Hematopoietic multipotent progenitor cell treated with erythropoietin and hydrocortisone succinate and interleukin-3 and kit ligand, for 17 days (in vitro differentiated cells): ENCODE measurements at places on chromosomes 6 and 20.

GRCh38 chr6:44667226-44667625, 279.7 kb downstream of the CDC5L start:
- no peak for DNase-seq

DNA sequence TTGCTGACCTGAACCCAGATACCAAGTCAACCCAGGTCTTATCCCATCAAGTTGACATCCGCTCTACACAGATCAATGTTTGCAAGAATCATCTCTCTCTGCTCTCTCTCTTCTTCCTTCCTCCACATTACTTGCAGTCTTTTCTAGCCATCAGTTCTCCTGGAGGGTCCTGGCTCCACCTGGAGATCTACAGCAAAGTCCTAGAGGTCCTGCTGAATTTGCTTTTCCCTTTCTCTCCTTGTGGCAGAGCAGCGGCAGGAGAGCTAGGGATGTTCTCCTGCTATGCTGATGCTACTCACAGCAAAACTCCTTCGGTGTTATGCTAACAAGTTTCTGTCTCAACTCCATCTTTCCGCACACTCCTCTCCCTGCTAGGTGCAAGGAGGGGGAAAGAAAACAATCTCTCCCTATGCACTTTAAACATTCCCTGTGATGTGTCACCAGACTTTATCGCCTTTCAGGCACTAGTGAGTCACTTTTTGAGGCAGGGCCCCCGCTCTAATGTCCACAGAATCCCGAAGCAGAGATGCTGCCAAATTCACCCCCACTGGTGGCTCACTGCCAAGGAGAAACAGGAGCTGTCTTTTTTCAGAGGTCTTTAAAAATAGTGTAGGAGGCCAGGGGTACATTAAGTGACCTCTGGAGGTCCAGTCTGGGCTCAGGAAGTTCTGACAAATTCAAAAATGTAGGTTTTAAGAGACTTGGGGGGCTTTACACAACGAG, 62.6 kb downstream of the FAM50B start:
- no peak for DNase-seq

DNA sequence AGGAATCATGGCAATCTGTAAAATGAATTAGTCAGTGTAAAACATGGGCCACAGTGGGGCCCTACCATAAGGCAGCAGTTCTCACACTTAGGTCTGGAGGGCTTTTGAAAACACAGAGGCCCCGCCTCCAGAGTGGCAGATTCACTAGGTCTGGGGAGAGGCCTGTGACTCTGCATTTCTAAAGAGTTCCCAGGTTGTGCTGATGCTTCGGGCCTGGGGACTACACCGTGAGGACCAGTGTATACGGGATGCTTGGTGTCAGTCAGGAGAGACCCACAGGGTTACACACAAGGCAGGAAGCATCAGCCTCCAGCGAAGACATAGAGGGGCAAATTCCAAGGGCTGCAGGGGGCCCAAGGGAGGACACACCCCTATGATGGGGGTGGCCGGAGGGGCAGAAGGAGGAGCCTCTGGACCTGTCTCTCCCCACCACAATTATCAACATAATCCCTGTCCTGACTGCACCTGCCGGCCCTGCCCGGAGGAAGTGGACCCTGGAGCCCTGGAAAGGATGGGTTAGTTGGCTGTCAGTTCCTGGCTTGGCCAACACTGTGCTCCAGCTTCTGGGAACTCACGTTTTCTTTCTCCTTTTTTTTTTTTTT, 46.7 kb downstream of the FGD2 start:
- DNase-seq, result peak; percentile 94

GRCh38 chr20:61649105-61649859, 397.2 kb downstream of the CDH4 start:
- no peak for DNase-seq

DNA sequence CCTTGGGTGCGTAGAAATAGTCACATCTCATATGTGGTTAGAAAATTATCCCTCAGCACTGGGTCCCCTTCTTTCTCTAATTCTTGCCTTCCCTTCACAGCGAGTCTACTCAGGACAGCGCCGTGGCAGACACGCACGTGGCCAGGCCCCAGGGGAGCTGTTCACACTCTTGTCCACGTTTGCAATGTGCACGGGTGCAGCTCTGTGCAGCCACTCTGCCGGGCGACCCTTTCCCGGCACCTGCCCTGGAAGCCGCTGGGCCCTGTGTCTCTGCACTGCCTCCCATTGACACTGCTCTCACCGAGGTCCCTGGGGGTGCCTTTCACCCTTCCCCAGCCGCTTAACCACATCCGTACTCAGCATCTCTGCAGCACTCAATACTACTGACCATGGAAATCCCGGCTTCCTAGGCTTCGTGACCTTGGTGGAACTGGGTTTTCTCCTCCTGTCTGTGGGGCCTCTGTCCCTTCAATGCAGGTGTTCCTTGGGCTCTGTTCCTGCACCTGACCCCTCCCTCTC, 104.9 kb downstream of the DACT2 start:
- no peak for DNase-seq
